ENCODE measurements at places on chromosomes 11 and 22. TPM values are rescaled to one million over a fixed set of nuclear protein-coding genes. Genes with fewer than 3 reads are reported as not detected.
A peak's percentile ranks its signal among the peaks of the same experiment; 100 is the strongest.

The ADAMTS15 gene
- 21.2 TPM for total RNA-seq

The ELMOD1 gene
- 4.2 TPM for total RNA-seq

The GLB1L2 gene
- total RNA-seq, result 0.22 TPM

The SNX32 gene
- total RNA-seq, result 0.37 TPM

DNA sequence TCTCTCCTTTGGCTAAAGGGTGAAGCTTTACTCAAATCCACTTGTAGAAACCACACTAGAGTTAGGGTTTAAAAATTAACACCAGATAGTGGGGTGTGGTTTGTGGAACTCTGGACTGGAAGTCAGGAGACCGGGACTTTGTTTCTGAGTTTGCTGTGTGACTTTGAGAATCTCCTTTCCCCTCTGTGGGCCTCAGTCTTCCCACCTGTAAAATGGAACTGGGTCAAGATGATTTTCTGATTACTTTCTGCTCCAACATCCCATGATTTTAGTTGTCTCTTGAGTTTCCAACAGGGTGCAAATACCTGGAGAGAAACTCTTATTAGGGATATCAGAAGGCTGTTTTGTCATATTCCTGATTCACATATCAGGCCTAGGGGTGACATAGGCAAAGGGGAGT lies 301.0 kb downstream of the MIAT start:
- H3K27me3 ChIP-seq, result no peaks in the 10 kb centered on the region
- DNase-seq, result no peak
- H3K4me3 ChIP-seq, result no peak overlapping the region

GRCh38 chr11:95512177-95512576 lies 277.4 kb downstream of the FAM76B start:
- no peaks in the 10 kb centered on the region for H3K36me3 ChIP-seq
- no peak overlapping the region for H3K4me3 ChIP-seq
- DNase-seq, result peak; percentile 75
- peak overlapping the region; percentile 9 for H3K27ac ChIP-seq
- H3K4me1 ChIP-seq, result peaks cover 6% of the 10 kb centered on the region

Data from right atrium auricular region (tissue), 2 donors.